ENCODE measurements at places on chromosomes 1 and 21.

DNA sequence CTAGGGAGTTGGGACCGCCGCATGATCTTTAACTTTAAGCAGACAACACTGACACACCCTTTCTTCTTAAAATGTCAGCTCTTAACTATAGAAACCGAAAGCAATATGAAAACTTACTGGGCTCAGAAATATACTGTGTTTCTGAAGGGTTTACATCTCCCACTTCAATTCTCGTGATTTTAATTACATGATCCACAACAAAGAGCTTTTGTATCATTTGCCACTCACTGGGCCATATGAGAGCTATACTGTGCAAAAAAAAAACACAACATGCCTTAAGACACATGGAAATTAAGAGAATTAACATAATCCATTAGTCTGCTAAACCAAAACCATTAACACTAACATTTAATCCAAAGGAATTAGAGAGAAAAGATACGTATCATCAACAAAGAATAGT lies 35.0 kb upstream of the RAP1GAP start:
- DNase-seq, result no peak
- no peaks in the 10 kb centered on the region for H3K4me1 ChIP-seq
- 0 out of 2 replicates have a peak, but pooled peaks cover 3% of the 10 kb centered on the region for H3K36me3 ChIP-seq
- H3K27ac ChIP-seq, result no peak overlapping the region
- H3K4me3 ChIP-seq, result no peak overlapping the region

DNA sequence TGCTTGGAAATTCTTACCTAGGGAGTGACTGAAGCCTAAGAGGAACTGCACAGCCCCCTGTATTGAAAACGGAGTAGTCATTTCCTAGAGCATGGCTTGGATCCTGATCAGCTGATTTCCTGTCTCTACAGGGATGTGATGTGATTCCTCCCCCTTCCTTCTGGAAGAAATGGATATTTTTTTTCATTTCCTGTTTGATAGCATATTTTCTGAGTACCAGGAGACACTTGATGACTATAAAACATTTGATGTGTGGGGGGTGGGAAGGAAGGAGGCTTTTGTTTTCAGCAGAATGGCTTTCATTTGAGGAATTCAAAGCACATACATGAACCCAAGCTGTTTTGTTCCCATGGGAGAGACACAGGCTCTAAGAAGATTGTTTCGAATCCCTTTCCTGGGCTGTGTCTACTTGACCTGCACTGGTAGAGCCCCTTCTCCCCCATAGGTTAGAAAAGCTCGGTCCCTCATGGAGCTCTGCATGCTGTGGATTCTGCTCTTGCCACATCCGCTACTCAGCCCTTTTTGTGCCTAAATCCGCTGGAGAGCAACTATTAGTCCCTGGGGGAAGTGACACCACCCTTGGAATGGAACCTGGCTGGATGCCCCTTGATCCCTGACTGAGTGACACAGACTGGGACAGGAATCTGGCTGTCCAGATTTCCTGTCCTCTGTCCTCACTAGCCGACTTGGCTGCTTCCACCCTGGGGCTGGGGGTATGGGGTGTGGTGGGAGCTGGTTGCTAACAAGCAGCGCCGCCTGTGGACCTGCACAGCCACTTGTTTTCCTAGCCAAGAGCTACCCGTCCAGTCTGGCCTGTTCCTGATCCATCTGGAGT lies 71.8 kb upstream of the MACF1 start:
- no peaks in the 10 kb centered on the region for H3K27me3 ChIP-seq
- DNase-seq, result peak; percentile 88
- H3K27ac ChIP-seq, result peak overlapping the region; percentile 77
- peaks cover 22% of the 10 kb centered on the region for H3K4me1 ChIP-seq
- no peak overlapping the region for H3K4me3 ChIP-seq

DNA sequence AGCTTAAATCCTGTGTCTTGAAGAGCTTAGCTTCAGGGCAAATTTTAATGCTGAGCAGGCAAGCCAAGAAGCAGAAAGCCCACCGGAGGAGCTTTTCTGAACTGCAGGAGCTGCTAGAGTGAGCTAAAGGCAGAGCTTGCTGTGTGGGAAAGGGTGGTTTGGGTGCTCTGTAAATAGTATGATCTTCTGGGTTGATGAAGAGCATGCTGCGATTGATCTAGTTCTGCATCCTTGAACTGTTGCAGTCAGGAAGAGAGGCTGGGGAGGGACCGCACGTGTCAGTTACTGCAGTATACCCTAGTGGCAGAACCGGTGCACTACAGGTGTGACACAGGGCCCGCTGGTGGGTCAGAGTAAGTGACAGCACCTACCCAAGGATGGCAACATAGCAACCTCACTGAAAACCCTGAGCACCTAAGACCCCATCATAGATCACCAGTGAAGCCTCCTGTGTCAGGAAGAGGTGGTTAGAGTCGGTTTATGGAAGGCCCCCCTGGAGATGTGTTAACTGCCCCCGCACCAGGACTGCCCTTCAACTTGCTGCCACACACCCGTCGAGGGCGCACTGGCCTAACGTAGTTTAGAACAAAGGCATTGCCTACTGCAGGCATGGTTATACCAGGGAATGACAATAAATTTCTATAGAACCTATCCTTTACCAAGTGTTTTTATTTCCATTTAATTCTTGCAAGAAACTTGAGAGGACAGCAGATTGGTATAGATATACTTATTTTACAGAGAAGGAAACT lies 146.0 kb upstream of the KIAA0040 start:
- peaks cover 15% of the 10 kb centered on the region for H3K4me1 ChIP-seq
- peak; percentile 42 for DNase-seq
- H3K36me3 ChIP-seq, result no peaks in the 10 kb centered on the region
- H3K27me3 ChIP-seq, result no peaks in the 10 kb centered on the region
- H3K27ac ChIP-seq, result no peak overlapping the region

DNA sequence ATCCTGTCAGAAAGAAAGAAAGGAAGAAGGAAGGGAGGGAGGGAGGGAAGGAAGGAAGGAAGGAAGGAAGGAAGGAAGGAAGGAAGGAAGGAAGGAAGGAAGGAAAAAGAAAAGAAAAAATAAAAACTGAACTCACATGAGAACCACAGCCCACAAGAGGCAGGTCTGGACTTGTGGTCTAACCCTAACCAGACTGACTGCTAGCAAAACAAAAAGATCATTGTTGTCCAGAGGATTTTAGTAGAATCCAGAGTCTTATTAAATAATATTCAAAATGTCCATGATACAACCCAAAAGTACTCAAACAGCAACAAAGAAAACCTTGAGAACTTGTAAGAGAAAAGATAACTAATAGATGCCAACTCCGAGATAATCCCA lies 4.7 kb upstream of the ITGB2 start:
- H3K27me3 ChIP-seq, result no peaks in the 10 kb centered on the region
- no peaks in the 10 kb centered on the region for H3K36me3 ChIP-seq
- no peak overlapping the region for H3K4me3 ChIP-seq
- H3K27ac ChIP-seq, result no peak overlapping the region
- no peak for DNase-seq

- H3K27me3 ChIP-seq, result no peaks in the 10 kb centered on the region
- H3K36me3 ChIP-seq, result no peaks in the 10 kb centered on the region
- no peaks in the 10 kb centered on the region for H3K4me1 ChIP-seq
- DNase-seq, result no peak
- H3K27ac ChIP-seq, result no peak overlapping the region
- no peak overlapping the region for H3K4me3 ChIP-seq
Measured at GRCh38 chr1:63813829-63814277, 40.0 kb downstream of the ROR1 start.

GRCh38 chr1:21816602-21817302 lies 4.7 kb downstream of the LDLRAD2 start:
- H3K27ac ChIP-seq, result no peak overlapping the region
- H3K27me3 ChIP-seq, result no peaks in the 10 kb centered on the region
- no peaks in the 10 kb centered on the region for H3K36me3 ChIP-seq
- no peak overlapping the region for H3K4me3 ChIP-seq
- H3K4me1 ChIP-seq, result no peaks in the 10 kb centered on the region
- peak; percentile 25 for DNase-seq

GRCh38 chr1:192550922-192551534 lies 24.5 kb upstream of the RGS1 start:
- no peak overlapping the region for H3K27ac ChIP-seq
- no peaks in the 10 kb centered on the region for H3K4me1 ChIP-seq
- no peaks in the 10 kb centered on the region for H3K27me3 ChIP-seq
- DNase-seq, result no peak

DNA sequence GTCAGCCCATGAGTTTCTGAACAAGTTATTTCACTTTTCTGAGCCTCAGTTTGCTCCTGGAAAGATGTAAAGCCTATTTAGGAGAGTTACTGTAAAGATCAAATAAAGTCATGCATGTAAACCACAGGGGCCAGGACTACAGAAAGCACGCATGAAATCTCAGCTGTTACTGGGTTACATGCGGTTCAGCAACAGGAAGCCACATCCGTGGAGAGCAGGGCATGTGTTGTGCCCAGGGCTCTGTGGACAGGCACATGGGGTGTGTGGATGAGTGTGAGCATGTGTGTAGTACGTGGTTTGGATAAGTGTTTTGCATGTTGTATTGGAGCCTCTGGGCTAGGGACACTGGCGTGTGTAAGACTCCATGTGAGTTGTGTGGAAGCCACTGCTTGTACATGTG lies 2.2 kb upstream of the EPHA2 start:
- no peak for DNase-seq
- H3K27ac ChIP-seq, result peak overlapping the region; percentile 94
- H3K27me3 ChIP-seq, result no peaks in the 10 kb centered on the region
- H3K4me3 ChIP-seq, result no peak overlapping the region
- no peaks in the 10 kb centered on the region for H3K36me3 ChIP-seq

GRCh38 chr1:51316113-51316845 lies 14.1 kb downstream of the TTC39A start:
- no peaks in the 10 kb centered on the region for H3K4me1 ChIP-seq
- no peak overlapping the region for H3K4me3 ChIP-seq
- H3K27ac ChIP-seq, result peak overlapping the region; percentile 84

- H3K4me1 ChIP-seq, result peaks cover 52% of the 10 kb centered on the region
- H3K27ac ChIP-seq, result peak overlapping the region; percentile 88
- no peaks in the 10 kb centered on the region for H3K27me3 ChIP-seq
- DNase-seq, result no peak
- peak overlapping the region; percentile 50 for H3K4me3 ChIP-seq
- no peaks in the 10 kb centered on the region for H3K36me3 ChIP-seq
Measured at GRCh38 chr1:8025061-8025670, 943 bp downstream of the ERRFI1 start.

GRCh38 chr1:51427438-51427837 lies 91.6 kb downstream of the EPS15 start:
- no peak for DNase-seq
- no peaks in the 10 kb centered on the region for H3K27me3 ChIP-seq
- no peak overlapping the region for H3K4me3 ChIP-seq
- H3K4me1 ChIP-seq, result no peaks in the 10 kb centered on the region

DNA sequence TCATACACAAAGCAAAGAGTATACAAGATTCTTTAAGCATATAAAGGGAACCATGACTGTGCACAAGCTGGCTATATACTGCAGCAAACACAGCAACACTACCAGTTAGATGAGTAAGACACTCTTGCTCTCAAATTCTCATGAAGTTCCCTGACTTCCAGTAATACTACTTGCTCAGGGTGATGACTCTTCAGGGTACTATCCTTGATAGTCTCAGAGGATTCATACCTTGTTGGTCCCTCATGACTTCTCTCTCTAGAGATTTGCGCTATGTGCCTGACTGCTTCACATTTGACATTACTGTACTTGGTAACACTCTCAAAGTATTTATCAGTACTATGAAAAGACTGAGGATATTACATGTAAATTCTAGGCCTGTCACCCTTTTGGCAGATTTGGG lies 159.8 kb upstream of the ZRANB2 start:
- no peak overlapping the region for H3K27ac ChIP-seq
- no peak for DNase-seq
- no peaks in the 10 kb centered on the region for H3K27me3 ChIP-seq
- no peak overlapping the region for H3K4me3 ChIP-seq
